Stimulated activated effector memory CD8-positive, alpha-beta T cell treated with anti-CD3 and anti-CD28 coated beads, Interleukin-12 subunit alpha, Interleukin-12 subunit beta, amount 100 ng/mL, for 72 hours (primary cell): ENCODE measurements at places on chromosomes 2 and 18.

- DNase-seq: no peak
Measured at GRCh38 chr18:68942230-68942629, 144.3 kb downstream of the CCDC102B start.

GRCh38 chr18:79529991-79530390 is 134.3 kb downstream of the NFATC1 start:
- no peak for DNase-seq

GRCh38 chr2:175143678-175144077 is 24.3 kb downstream of the ATF2 start:
- no peak for DNase-seq

DNA sequence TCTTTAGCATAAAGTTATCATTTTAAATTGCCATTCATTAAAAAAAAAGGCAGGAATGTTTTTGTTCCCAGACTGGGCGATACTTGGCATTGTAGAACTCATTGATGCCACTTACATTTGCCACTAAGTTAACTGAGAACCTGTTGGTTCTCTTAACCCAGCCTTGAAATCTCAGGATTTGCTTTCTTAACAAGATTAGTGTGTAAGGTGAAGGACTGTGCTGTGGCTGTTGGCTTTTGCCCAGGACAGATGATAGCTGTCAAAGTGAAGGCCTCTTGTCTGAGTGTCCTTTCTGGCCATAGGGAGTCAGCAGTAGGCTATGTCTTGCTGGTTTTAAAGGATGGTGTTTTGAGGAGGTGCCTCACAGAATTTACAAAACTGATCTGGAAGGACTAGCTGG is 2.6 kb downstream of the DPYSL5 start:
- no peak for DNase-seq

DNA sequence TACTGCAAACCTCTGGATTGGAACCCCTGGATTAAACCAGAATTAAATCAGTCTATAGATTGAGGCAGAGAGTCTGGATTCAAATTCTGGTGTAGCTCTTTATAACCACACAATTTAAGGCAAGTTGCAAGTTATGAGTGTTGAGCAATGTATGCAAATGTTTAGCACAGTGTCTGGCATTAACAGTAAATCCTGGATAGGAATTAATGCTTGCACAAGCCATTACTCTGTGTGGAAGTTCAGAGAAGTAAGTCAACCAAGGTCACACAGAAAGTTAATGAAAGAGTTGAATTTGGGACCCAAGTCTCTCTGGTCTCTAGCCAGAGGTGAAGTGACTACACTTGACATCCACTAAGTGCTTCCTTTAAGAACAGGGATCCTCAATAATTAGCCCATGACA is 2.0 kb upstream of the MARCO start:
- DNase-seq: no peak

DNA sequence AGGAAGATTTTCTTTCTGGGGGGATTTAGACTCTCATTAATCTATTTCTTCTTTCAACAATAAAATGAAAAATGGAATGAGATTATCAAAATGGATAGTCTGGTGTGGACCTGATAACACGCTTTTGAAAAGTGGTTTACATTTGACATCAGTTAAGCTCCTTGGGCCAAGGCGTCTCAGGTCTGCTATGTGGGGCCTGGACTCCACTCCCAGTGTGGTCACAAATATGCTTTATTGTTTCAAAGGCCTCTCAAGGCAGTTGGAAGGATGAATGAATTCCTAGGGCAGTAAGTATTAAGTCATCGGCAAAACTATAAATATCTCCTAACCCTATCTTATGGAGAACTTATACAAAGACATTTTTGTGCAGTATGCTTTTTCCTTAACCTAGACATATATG is 74.5 kb downstream of the ETAA1 start:
- no peak for DNase-seq

DNA sequence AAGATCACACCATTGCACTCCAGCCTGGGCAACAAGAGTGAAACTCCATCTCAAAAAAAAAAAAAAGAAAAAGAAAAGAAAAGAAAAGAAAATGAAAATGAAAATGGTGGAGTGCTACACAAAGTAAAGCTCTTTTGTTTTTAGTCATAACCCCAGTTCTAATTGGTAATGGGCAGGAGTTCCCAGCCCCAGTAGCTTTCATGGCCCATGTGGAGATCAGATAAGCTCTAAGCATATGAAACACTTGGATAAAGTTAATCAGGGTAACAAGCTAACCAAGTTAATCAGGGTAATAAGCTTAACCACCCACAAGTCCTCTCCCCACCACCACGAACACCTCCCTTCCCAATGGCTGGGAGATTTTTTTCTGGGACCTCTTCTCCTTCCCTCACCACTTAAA is 240.8 kb downstream of the BCL11A start:
- DNase-seq: no peak

DNA sequence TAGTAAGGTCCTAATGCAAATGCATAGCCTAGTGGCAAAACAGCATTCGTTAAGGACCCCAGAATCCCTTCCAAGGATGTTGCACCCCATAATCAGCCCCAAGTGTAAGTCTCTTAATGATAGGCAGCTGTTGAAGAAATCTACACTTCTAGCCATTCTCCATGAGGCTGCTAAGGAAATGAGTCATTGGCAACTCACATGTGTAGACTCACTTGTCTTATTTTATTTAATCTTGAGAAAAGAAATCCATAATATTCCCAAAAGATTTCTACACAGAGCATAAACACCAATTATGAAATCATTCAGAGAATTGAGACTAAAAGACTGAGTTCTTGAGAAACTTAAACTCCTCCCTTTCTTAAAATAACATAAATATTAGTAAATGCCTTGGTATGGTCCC is 52.4 kb downstream of the AKAIN1 start:
- no peak for DNase-seq
